ENCODE measurements at places on chromosomes 3 and 15. TPM values are rescaled to one million over a fixed set of nuclear protein-coding genes. Genes with fewer than 3 reads are reported as not detected.

CYP1A2 gene
- total RNA-seq: not detected

C3orf85 gene
- not detected for total RNA-seq

TP63 gene
- total RNA-seq: not detected

FEZF2 gene
- not detected for total RNA-seq

KCNMB2 gene
- not detected for total RNA-seq

ISLR gene
- 163 TPM for total RNA-seq

TNIK gene
- total RNA-seq: 5.4 TPM

BLM gene
- 1.2 TPM for total RNA-seq

GCNT3 gene
- not detected for total RNA-seq

PLCH1 gene
- total RNA-seq: 2.1 TPM

SGO1 gene
- total RNA-seq: not detected

ZIC4 gene
- not detected for total RNA-seq

DNA sequence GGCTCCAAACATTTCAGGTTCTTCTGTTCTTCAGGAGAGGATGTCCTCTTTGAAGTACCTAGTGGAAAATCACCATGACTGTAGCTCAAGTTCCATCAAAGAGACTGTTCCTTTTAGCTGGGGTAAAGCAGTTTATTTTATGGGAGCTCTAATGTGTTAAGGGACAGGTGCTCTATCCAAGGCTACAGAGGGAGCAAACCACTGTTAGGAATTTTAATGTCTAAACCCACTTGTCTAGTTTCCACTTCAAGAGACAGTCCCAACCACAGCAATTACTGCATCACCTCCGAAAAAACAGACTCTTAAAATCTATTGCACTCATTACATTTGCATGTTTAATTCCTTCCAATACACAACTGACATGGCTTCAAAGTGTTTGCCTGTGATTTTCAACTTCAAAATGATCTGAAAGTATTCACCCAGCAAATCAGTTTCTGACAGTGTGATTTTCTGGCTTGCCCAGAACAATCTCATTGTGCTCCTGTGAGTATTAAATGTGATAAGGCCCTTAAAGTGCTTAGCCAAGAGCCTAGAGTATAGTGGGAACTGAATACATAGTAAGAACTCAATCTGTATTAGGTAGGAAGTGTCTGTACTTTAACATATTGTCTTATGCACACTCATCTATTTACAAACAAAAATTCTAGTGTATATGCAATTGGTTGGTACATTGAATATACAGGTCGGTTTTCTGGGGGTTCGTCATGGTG is 266.5 kb upstream of the CCDC54 start:
- no peak for DNase-seq

- DNase-seq: peak; percentile 29
Measured at GRCh38 chr3:30161375-30161774, 445.0 kb upstream of the TGFBR2 start.

DNA sequence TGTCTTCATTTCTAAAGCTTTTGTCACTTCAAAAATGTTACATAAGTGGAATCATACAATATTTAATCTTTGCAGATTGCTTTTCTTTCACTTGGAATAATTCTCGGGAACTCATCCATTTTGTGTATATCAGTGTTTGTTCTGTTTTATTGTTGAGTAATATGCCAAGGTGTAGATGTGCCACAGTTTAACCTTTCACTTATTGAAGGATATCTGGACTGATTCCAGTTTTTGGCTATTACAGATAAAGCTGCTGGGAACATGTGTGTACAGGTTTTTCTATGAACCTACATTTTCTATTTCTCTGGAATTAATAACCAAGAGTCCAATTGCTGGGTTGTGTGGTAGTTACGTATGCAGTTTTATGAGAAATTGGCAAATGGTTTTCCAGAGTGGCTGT is 334.9 kb downstream of the PTPRG start:
- no peak for DNase-seq

DNA sequence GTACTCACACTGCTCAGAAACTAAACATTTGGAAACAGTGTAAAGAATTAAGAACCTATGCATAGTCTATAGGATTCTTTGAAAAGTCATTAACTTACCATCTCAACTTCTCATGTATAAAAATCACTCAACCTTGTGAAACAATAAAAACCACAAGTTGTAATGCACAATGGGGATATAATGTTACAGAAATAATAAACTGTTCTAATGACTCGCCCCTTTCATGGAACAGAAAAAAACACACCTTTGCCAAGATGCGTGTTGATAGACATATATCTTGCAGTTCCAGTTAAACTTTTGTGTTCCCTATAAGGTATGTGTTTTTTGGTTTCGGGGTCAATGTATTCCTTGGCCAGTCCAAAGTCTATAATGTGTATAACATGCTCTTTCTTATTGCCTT is 50.8 kb upstream of the PPIB start:
- DNase-seq: no peak

DNA sequence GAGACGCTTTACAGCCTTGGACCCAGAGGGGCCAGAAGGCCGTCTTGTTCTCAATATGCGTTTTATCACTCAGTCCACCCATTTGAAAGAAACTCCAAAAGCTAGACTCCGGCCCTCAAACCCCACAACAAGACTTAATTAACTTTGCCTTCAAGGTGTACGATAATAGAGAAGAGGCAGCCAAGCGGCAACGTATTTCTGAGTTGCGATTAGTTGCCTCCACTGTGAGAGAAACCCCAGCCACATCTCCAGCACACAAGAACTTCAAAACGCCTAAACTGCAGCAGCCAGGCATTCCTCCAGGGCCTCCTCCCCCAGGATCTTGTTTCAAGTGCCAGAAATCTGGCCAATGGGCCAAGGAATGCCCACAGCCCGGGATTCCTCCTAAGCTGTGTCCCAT is 17.4 kb upstream of the INO80 start:
- no peak for DNase-seq

DNA sequence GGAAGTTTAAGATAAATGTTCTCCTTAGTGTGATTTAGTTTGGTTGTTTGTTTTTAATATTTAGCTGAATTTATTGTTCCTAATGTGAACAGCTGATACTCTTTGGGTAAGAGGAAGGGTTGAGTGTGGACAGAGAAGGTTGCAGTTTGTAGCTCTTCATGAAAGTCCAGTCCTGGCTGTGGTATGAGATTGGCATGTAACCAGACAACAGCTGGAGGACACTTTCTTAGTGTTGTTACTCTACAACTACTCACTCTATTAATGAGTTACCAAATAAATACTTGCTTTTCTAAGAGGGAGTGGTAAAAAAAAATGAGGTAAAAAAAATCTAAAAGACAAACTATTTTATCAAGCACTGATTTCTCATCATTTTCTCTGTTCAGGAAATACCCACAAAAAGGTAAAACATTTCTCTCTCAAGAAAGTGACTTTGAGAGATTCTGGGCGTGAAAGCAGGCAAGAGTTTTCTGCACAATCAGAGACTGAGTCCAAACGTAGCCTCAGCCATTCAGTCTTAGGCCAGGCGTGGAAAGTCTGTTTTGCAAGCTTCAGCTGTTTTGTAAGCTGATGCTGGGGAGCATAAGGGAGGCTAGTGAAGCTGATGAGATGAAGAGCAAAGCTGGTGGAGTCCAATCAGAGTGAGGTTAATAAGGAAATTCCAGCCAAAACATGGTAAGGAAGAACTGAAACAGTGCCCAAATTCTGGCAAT is 138.5 kb upstream of the ARPP21 start:
- DNase-seq: no peak

DNA sequence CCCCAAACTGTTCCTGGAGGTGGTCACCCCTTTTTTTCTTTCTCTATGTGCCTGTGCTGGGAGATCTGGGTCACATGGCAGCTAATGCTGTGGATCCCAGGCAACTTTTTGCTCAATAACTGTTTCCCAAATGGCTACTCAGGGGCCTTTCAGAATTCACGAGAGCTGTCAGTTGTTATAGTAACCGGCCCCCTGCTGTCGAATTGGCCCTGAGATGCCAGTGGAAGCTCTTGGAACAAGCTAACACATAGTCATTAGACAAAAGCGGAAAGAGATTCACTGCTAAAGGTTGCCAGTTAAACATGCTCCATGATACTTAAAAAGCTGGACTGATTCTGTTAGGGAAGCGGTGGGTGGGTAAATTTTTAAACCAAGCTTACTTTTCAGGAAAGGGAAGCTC is 144.1 kb downstream of the FEZF2 start:
- no peak for DNase-seq

- DNase-seq: no peak
Measured at GRCh38 chr3:171346019-171346418, 114.2 kb downstream of the TNIK start.

DNA sequence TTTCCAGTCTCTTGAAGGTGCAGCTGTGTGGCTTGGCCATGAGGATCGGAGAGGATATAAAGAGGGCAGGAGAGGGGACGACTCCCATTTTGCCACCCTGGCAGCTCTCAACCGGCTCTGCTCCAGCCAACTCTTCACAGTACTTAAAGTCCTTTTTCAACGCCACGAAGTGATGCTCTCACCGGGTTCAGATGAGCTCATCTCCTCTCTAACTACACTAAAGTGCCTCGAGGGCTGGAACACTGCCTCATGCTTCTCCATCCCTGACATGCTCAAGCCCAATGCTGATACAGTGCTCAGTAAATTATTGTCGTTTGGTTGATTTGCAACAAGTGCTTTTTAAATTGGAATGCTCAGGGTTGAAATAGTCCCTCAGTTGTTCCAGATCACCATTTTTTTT is 97.8 kb downstream of the GTPBP8 start:
- no peak for DNase-seq

GRCh38 chr3:25007974-25008658 is 419.9 kb upstream of the RARB start:
- no peak for DNase-seq

GRCh38 chr3:182979674-182980191 is 605 bp downstream of the DCUN1D1 start:
- no peak for DNase-seq

- no peak for DNase-seq
Measured at GRCh38 chr3:63207066-63207590, 71.0 kb upstream of the SYNPR start.

DNA sequence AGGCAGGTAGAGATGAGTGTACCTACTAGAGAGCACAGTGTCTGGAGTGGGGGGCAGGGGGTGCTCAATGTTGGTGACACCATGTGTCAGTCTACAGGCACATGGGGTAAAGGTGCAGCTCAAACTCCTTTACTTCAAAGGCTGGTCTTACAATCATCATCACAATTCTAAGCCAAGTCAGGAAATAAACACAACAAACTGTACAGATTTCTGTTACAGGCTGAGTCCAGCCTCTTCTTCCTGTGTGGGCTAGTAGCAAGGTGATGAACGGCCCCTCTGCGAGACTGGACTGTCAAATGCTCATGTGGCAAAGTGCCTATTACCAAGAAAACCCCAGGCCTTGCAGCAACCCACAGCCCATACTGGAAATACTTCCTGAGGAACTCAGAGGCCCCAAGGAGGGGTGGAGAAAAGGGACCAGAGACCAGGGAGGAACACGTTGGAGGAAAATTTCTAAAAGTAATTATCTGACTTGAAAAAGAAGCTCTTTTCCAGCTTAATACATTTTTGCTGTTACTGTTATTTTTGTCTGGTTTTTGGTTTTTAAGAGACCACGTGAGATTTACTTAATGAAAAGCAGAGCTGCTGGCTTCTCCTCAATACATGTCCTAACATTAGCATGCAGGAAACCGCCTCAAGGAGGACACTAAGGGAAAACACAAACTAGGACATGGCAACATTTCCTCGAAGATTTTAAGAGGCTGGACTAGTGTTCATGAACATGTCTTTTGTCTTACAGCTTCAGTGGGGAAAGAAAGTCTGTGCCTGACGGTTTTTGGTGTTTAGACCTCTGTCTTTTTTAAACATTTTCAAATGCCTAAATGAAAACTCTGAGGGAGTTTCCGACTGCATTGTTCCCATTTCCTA is 29.5 kb downstream of the TBC1D2B start:
- DNase-seq: no peak

DNA sequence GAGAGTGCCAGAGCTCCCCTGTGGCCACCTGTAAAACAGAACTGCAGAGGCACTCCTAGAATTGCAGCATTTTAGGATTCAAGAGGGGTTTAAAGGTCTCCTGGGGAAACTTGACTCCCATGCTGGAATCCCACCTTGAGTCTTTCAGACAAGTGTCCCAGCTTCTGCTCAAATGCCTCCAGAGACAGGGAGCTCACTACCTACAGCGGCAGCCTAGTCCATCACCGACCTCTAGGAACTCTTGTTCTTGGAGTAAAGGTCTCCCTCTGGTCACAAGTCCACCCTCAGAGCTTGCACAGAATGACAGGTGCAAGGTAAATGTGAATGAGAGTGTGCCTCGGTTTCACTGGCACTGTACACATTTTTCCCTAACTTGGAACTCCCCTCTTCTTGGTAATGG is 72.0 kb downstream of the NUP210 start:
- DNase-seq: no peak

DNA sequence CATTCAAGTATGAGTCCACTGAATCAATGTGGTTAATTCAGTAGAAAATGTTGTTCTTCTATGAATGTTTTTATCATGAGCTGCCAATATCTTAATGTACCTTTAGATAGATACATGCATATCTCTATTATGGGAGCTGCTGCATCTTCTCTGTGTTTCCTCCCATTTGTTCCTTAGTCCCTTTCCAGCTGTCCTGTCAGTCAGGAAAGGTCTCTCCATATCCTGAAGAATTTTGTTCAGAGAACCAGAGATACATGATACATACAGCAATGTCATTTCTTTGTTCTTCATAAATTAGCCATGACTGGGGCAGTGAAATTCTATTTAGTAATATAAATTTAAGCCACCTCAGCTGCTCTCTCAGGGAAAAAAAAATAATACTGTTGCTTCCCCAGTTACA is 103.7 kb downstream of the P3H2 start:
- DNase-seq: no peak

- DNase-seq: peak; percentile 75
Measured at GRCh38 chr15:74889883-74890664, at the start of gene MPI. Gene MPI (plus strand): TSS chr15:74890042. CDS start chr15:74890074, 32 bp downstream.

DNA sequence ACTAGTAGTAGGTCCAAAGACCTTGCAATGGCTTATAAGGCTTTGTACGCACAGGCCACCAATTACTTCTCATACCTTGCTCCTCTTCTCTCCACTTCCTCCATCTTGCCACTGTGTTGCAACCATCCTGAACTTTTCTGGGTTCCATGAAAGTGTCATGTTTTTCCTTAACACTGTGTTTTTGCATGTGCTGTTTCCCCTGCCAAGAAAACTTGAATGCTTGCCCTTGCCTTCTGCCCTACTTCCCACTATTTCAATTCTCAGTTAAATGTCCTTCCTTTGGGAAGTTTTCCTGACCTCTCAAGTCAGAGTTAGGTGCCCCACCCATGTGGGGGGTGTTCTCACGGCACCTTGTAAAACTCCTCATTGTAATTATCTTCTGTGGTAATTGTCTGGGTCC is 182.8 kb downstream of the THRB start:
- peak; percentile 12 for DNase-seq

DNA sequence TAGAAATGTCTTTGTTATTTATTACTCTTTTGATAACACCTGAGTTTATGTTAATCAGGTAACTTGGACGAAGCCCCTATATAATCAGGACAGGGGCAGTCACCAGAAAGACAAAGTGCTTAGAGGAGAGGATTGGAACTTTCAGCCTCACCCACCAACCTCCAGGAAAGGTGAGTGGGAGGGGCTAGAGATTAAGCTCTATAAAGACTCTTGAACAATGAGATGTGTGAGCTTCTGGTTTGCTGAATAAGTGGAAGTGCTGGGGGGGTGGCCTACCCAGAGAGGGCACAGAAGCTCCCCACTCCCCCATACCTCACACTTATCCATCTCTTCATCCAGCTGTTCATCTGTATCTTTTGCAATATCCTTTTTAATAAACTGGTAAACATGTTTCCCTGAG is 73.9 kb downstream of the TTBK2 start:
- DNase-seq: no peak
